DMS 273 treated with DMSO at 0.1 percent for 48 hours (cell line): ENCODE measurements at places on chromosomes 1 and 21.

GRCh38 chr1:160489513-160490261 lies 33.4 kb downstream of the SLAMF6 start:
- no peak for DNase-seq

DNA sequence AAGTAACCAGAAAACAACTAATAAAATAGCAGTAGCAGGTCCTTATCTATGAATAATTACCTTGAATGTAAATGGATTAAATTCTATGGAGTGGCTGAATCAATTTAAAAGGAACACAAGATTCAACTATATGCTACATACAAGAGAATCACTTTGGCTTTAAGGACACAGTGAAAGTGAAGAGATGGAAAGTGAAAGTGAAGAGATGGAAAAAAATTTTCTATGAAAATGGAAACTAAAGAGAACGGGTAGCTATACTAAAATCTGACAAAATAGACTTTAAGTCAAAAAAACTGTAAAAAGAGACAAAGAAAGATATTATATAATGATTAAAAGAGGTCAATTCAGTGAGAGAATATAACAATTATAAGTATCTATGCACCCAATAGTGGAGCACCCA lies 54.7 kb downstream of the C1orf185 start:
- no peak for DNase-seq

DNA sequence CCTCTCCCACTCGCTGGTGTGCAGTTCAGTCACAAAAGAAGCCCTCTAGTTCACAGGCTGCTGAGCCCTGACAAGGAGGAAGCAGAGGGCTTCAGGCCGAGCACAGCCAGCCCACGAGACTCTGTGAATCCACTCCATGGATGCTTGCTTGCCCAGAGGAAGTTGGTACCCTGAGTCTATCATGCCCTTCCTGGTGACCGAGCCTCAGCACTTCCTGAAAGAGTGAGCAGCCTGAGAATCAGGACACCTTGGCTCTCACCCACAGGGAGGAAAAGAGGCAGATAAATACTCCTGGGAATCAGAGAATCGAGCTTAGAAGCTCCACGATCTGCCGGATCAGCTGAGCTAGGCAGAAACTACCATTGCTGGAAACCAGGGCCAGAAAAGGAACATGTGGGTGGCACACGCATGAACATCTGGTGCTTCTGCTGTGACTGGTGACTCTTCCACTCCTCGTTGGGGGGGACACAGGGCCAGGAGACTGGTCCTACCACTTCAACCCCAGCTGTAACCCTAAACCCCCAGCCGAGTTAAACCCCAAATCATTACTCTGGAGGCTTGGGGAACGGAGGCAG lies 376.3 kb upstream of the CAMK1G start:
- no peak for DNase-seq

DNA sequence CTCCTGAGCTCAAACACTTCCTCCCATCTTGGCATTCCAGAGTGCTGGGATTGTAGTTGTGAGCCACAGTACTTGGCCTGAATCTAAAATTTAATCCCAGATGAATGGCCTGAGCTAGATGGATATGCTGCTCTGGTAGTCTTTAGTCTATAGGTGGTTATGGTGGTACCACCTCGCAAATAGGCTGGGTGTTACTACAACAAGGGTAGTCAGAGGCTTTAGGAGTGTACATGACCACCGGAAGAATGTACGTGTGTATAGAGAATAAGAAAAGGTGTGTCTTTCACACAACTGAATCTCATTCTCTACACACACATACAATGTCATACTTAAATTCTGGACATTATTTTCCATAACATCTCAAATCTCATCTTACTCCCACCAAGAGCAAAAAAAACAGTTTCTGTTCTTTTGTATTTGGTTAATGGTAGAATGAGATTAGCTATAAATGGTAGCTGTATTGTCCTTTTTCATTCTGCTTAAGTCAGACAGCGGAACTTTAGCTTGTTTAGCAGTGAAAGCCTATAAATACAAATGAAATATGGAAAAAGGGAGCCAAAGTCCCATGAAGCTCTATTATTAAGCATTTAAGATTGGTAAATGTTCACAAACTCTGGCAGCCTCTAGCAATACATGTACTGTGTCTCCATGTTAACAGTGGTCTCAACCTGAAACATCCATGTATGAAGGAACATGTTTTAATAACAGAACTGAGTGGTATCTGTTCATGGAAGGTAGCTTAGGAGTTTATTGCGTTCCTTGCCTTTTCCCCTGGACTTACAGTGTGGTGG lies 16.2 kb downstream of the CAP1 start:
- DNase-seq: no peak

DNA sequence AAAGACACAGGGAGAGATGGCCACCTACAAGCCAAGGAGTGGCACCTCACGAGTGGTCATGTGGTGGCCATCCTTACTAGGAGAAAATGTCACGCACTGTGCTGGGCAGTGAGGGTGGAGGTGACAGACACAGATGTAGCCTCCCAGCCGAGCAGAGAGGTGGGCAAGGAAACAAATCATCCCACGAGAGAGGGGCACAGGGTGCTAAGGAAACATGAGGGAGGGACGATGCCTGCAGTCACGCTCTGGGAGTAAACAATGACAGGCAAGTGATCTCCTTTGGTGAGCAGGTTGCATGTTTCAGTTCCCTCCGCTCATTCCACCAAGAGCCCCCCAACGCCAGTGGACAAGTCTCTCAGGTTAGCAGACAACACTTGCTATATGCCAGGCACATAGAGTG lies 65.8 kb downstream of the CD247 start:
- no peak for DNase-seq

GRCh38 chr1:202037706-202038296 lies 27.4 kb downstream of the ELF3 start:
- no peak for DNase-seq

DNA sequence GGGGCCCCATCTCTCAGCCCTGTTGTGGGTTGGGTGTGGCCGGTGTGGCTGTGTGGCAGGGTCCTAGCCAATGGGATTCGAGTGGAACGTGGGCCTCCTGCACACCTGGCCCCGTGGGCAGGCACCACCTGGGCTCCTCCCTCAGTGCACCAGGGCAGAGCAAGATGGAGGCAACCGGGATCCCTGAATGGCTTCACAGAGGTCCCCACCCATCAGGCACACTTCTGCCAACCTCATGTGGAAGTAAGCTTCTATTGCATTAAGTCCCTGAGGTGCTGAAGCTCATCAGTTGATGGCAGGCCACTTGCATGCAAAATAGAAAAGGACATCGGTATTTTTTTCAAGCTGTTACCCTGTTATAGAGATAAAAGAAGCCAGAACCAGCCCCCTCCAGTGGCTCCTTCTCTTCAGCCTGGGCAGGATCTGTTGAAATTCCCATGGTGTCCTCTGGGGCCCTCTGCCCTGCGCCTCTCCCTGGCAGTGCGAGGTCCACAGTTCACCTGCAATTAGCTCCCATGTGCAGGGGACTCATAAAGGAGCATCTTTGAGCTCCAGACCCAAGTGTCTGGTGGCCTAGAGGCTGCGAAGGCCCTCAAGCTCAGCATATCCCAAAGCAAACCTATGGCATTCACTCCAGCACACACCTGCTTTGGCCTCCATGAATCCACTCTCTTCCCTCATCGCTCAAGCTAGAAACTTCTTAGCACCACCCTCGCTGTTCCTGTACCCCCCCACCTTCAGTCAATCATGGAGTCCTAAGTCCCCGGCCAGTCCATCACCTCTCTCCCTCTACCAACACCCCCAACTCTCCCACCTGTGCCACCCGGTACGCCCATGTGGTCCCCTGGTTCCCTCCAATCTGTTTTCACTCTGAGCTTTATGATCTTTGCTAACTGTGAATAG lies 2.1 kb upstream of the SLC45A1 start:
- DNase-seq: no peak

DNA sequence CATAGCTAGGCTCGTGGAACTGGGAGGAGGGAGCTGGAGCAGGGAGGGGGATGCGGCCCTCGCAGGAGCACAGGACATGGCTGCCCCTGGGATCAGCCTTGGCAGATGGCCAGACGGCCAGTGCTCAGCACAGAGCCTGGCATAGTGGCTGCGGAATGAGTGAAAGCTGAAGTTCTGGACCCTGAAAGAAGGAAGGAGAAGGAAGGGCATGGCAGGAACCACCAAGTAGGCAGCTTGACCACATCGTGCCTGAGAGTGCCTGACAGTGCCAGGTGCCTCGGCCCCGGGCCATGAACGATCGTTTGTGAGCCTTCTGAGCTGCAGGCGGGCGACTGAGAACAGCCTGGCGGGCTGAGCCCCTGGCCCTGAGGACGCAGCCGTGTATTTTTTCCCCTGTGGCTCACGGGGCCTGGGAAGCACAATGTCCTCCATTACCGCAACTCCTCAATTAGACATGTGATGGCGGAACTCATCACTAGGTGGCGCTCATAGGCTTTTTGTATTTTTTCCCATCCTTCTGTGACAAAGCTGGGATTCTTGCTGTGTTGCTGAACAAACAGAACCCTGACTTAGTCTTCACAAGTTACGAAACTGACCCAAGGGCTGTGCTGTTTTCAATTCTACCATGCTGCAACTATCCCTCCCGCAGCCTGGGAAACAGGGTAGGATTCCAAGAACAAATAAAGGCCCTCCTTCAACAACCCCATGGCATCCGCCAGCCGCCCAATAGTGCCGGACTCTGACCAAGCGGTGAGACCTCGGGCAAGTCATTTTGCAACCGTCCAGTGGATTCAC lies 29.9 kb upstream of the TMEM61 start:
- peak; percentile 35 for DNase-seq

- no peak for DNase-seq
These were observed 300.8 kb downstream of the RRAGC start for GRCh38 chr1:38558500-38559445.

DNA sequence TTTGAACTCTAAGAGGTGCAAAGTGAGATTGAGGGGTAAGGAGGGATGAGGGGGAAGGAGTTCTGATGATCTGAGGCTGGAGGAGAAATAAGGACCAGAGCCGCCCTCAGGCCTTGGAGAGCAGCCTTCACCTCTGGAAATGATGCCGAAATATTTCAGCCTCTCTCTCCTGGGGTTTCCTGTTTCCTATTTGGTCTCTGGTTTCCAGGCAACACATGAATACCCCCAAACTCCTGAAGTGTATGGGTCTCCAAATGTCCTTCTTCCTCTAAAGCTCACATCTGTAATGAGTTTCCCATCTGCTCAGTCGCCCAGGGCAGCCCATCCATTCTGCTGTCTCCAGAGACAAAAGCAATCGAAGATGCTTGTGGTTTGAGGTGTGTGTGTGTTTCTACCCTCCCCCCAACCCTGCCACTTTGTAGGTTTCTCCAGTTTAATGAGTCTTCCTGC lies 52.0 kb upstream of the FAM20B start:
- DNase-seq: no peak

DNA sequence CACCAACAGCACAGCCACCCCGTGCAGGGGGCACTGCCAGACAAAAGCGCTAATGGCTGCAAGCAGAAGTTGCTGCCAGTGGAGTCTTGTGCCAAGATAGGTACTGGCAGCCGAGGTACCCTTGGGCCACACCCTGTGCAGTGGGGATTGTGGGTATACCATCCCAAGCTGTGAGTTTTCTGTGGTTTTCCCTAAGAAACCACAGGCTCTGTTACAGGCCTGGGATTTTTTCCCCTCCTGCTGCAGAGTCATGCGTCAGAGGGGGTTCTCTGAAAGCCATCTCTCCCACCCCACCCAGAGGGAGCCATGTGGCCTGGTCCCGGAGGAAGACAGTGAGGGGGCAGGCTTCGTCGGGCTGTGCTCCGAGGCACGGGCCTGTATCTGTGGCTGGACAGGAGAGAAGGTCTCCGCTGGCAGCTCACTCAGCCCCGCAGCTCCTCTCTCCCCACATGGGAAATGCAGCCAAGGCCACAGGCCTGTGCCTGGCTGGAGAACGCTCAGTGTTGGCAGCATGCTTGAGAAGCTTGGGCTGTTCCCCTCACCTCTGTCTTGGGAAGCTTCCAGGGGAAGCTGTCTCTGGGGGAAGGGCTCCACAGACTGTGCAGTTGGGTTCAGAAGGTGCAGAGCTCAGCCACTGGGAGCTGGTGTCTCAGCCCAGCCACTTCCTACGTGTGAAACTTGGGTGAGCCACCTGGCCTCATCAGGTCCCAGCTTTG lies 42.5 kb downstream of the NEK2 start:
- no peak for DNase-seq

GRCh38 chr21:41847066-41847804 lies 31.9 kb downstream of the PRDM15 start:
- no peak for DNase-seq

DNA sequence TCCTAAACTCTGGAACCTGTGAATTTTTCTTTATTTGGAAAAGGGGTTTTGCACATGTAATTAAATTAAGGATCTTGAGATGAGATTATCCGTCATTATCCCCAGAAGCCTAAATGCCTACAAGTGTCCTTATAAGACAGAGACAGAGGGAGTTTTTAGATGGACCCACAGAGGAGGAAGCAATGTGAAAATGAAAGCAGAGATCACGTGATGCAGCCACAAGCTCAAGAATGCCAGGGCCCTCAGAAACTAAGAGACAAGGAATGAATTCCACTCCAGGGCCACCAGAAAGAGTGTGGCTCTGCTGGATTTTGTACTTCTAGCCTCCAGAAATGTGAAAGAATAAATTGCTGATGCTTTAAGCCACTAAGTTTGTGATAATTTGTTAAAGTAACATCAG lies 183.6 kb upstream of the UBE2U start:
- no peak for DNase-seq

DNA sequence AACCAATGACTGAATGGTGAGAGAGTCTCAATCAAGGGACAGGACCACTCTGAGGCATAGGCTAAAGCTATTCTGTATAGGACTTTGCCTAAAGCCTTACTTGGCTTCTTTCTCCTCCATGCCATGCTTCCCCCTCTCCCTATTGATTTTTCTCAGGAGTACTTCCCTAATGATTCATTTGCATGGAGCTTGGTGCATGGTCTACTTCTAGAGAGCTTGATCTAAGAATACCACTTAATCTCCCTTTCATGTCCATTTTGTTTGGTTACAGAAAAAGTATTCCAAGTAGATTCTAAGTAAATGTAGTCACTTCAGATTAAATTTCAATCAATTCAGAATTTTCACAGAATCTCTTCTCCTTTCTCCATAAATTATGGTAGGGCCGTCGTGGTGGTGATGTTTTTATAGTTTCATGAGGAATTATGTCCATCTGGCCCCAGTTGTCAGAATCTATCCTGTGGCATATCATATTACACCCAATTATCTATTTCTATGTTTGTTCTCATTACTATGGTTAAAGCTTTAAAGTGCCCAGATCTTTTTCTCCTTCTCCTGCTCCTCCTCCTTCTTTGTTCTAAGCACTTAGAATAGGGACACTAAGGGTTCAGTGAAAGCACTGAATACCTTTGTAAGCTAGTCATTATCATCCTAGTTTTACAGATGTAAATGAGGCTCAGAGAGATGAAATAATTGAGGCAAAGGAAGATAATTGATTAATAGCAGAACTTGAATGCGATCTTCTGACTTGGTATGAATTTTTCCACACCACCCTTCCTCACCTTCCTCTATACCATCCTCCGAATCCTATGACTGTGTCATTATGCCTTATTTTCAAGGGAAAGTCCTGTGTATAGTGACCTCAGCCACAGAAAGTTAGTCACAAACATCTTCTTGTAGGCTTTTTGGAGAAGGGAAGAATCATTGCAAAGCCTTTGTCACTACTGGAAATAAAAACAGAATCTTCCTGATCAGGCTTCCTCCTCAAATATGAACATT lies 85.6 kb upstream of the ZRANB2 start:
- no peak for DNase-seq

- DNase-seq: no peak
These were observed 114.7 kb downstream of the PBX1 start for GRCh38 chr1:164673584-164674214.
